ENCODE measurements at places on chromosomes 7 and 10. TPM values are rescaled to one million over a fixed set of nuclear protein-coding genes. Genes with fewer than 3 reads are reported as not detected.

- DNase-seq, result peak; percentile 63
Observed at GRCh38 chr7:48298779-48299178, 127.5 kb downstream of the ABCA13 start.

DNA sequence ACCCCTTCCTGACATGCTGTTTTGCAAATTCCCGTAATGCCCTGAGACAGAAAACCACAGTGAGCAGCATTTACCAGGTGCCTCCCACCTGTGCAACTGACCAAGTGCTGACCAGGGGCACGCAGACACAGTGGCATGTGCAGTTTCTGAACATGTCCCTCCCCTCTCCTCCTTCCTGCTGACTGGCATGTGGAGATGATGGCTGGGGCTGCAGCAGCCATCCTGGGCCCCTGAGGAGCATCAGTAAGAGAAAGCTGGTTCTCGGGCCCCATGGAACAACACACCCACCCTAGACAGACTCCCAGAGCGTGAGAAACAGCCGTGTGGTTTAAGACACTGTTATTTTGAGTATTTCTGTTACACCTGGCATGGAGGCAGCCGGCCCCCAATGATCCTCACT, 66.2 kb upstream of the PDGFA start:
- DNase-seq, result no peak

GRCh38 chr10:31381171-31381570, 62.2 kb downstream of the ZEB1 start:
- DNase-seq, result no peak

Gene MRPS24
- total RNA-seq, result 82.7 TPM

DNA sequence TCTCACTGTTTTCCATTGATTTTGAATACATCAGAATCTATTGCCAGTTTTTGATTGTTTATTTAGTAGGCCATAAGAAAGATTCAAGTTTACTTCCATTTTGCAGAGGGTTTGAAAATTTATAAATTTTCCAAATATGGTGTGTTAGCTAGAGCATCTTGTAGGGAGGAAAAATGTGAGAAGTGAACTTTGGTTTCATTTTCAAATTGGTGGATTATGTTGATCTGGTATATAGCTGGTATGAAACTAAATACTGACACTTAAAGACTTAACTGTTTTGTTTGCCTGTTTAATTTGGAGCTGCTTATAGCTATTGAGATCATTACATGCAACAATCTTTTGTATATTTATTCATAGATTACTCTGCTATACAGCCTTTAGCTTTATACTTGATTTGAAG, 108.1 kb downstream of the ADAM22 start:
- DNase-seq, result no peak

Measured in activated T-cell treated with anti-CD3 and anti-CD28 coated beads, Interleukin-2, amount 50 U/mL, for 72 hours (primary cell).